Tongue (tissue), 3 donors: ENCODE measurements at places on chromosomes 1 and 21. TPM values are rescaled to one million over a fixed set of nuclear protein-coding genes. Genes with fewer than 3 reads are reported as not detected.

TNNT2 gene
- total RNA-seq = 98.3 TPM

SHE gene
- 10.7 TPM for total RNA-seq

CFAP74 gene
- 0.62 TPM for total RNA-seq

HMCN1 gene
- total RNA-seq = 24.7 TPM

DPT gene
- 144 TPM for total RNA-seq

LAD1 gene
- 35.6 TPM for total RNA-seq

ESPN gene
- 3.8 TPM for total RNA-seq
